CD4-positive, alpha-beta T cell treated with Interleukin-17A for 1 hour (primary cell): ENCODE measurements at places on chromosomes 5 and 9.

DNA sequence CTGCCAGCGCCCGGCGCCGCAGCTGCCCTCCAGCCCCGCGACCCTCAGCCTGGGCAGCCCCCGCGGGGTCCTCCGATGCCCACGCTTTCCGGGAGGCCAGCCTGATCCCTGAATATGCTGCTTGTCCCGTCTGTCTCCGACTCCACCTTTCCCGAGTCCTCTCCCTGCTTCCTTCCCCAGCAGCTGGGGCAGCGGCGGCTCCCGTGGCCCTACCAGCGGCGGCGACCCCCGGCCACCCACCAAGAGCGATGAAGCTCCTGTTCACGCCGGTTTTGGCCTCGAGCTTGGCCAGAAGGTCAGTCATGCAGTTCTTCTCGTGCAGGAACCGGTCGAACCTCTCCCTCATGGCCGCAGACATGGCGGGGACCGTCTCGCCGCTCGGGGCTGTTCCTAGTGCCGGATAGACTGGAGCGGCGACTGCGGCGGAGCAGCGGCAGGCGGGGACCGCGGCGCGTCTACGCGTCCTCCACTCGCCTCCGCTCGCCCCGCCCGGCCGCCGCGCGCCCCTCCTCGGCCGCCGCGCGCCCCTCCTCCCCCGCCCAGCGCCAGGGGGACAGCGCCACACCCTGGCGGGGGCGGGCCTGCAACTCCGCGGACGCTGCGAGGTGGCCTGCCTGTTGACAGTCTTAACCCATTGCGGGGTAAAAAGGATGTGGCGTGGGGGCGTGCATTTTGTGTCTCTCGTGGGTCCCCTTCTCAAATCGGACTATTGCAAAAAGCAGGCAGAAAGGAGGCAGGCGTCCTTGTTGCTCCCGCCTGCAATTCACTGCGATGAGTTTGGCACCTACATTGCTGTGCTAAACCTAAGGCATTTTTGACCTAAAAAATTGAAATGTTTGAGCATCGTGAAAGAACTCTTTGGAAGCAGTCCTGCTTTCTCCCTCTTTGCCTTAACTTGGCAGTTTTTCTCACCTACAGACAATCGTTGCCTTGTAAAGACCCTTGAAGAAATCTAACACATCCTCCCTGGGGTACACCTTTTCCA is at the start of gene REEP5:
Gene REEP5 (minus strand): TSS at position 395 of the 985 bp plus-strand sequence. CDS start 37 bp downstream, at position 358.
- peak; percentile 85 for DNase-seq

GRCh38 chr9:86486891-86487837 is 133.0 kb upstream of the TUT7 start:
- DNase-seq, result peak; percentile 12

DNA sequence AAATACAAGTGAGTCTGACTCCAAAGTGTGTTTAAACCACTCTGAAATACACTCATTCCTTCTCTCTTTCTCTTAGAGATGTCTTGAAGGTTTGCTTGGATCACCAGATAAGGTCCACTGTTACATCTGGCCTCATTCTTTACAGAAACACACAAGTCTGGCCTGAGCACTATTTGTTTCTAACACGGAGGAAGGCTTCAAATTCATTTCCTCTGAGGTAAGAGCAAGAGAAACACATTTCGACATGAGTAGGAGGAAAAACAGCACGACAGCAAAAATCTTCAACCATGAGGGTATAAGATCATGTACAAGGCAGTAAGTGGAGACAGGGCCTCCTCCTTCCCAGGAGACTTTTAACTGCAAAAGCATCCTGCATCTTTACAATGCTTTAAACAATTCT is 8.0 kb downstream of the SIL1 start:
- DNase-seq, result no peak

DNA sequence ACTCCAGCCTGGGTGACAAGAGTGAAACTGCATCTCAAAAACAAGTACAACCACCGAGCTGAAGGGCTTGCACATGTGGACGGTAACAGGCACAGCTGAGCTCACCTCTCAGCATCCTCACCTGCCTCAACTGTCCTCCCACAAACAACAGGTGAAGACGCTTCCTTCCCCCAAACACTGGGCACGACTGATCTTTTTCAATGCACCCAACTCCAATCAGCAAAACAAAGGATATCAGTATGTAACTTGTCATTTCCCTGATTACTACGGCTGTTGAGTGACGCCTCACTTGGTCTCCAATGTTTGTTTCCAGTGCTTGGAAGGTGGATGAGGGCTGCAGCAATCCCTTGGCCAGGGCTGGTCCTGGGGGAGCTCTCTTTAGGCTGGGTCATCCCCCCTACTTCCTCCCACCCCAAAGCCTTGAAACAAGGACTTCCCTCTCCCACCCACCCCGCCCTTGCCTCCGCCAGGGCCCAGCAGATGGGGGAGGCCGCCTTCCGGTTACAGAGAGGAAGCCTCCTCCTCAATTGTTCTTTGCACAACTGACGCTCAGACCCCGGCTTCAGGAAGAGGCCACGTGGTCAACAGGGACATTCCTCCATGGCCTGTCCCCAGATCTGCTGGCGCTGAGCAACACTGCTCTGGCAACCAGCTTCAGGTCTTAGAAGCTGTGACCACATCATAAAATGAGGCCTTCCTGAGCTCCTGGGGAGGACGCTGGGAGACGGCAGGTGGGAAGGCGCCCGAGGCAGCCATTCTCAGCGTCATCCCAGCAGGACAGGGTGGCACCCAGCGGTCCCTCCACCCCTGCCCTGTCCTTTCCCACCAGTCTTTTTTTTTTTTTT is 5.9 kb downstream of the FAM78A start:
- peak; percentile 65 for DNase-seq

GRCh38 chr9:72333197-72333596 is 31.8 kb downstream of the ZFAND5 start:
- DNase-seq, result no peak

DNA sequence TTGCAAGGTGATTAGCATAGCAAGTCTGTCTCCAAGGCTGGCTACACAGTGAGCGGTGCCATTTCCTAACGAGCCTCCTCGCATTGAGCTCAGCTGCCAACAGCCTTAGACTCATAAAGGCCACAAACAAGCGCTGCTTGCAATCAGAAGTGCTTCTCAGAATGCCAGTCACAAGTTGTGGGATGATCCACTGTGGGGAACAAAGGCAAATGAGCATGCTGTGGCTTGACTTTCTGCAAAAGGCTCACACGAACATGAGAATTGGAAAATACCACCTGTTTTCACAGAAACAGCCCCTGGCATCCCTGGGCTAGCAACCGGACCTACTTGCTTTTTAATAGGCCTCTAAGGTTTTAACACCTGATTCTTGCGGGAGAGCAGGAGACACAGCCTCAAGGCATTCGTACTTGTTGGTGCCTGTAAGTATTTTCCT is 215.5 kb downstream of the FANCC start:
- DNase-seq, result no peak

- no peak for DNase-seq
These were observed 42.7 kb downstream of the NDUFS4 start for GRCh38 chr5:53603009-53603687.

- no peak for DNase-seq
These were observed 123.4 kb downstream of the TMEM161B start for GRCh38 chr5:88145221-88145610.

- DNase-seq, result no peak
These were observed 44.1 kb downstream of the TJP2 start for GRCh38 chr9:69218166-69218565.
